ENCODE measurements at places on chromosomes 3 and 15.

DNA sequence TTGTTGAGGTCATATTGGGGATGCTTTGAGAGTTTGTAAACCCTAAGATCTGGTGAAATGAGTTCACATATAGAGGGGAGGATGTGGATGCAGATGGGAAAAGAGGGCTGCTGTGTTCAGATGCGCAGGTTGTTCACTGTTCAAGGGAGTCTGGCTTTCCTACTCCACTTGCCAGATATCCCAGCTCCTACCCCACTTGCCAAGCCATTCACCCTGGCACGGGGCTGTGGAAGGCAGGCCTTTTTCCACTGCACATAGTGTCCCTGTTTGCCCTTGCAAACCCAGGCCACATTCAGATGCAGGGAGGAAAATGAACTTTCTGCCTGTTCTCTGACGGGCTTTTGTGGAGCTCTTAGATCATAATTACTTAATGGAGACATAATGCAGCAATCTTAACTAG lies 29.0 kb downstream of the CRABP1 start:
- no peak for DNase-seq

GRCh38 chr15:54307252-54307902 lies 329.1 kb downstream of the UNC13C start:
- no peak for DNase-seq

DNA sequence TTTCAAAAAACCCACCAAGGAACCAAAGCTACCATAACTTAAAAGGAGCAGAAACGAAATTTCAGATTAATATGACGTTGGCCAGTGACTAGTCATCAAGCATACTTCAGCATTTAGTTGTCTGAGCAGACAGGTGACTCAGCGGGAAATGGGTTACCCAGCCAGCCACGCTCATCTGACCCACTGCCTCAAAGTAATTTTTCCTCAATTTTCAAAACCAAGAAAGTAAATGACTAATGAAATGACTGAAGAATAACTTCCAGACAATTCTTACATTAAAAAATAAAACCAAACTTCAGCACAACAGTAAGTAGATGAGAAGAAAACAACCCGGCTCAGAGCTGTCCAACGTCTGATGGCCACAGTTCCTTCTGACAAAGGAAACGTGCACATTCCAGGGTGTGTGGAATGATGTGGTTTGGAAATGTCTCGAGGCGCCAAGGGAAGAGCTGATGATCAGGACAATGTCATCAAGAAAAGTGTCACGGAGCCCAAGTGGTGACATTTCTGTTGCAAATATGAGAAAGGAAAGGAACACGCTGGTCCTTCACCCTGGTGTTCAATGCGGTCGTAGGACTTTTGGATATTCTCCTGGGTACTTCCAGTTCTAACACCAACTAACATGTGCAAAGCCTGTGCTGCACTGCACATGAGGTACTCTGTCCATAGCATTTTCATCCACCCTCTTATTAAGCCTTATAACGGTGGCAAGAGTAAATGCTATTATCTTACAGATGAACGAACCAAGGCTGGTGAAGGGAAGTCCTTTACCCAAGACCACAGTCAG lies 79.1 kb downstream of the FOXP1 start:
- no peak for DNase-seq

- no peak for DNase-seq
These were observed 4.4 kb downstream of the PAK6 start for GRCh38 chr15:40243126-40243810.

GRCh38 chr3:119608405-119609000 lies 10.8 kb downstream of the PLA1A start:
- DNase-seq = no peak

DNA sequence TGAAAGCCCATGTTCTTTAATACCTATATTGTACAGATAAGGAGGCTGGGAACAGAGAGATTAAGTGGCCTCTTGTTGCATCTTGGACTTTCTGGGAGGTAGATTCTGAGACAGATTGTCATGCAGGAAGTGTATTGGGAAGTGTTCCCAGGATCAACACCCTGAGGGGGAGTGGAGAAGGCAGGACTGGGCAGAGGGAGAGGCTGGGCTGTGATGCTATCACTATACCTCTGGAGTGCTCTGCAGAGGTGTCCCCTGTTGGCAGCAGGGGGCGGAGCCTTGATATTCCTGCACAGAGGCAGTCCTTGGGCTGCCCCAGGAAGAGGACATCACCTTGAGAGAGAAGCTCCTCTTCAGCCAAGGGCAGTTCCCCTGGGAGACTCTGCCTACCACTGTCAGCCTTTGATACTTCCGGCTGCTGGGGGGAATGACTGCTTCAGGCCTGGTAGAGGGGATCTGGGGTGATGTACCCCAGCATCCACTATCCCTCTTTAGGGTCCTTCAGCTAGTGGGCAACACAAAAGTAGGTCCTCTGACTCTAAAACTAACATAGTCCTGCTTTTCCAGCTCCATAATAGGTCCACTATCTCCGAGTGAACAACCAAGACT lies 97.4 kb upstream of the RNU6-1 start:
- DNase-seq = no peak

- no peak for DNase-seq
These were observed 62.3 kb downstream of the ADAMTS17 start for GRCh38 chr15:100279446-100279845.

DNA sequence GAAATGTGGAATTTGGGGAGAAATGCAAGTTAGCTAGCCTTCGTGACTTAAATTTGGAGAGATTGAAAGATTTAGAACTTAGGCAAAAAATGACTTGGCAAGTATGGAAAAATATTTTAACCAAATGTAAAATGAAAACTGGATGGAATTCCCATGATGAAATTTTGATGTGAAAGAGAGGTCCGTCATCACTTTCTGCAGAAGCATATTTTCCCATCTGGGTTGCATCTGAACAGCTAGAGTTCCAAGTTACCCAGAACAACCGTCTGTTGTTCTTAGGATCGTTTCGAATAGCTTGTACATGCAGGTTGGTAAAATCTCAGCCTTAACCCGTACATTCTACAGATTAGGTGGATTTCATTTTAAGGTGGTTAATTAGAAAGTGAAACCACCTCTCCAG lies 136.3 kb downstream of the GHSR start:
- DNase-seq = no peak

DNA sequence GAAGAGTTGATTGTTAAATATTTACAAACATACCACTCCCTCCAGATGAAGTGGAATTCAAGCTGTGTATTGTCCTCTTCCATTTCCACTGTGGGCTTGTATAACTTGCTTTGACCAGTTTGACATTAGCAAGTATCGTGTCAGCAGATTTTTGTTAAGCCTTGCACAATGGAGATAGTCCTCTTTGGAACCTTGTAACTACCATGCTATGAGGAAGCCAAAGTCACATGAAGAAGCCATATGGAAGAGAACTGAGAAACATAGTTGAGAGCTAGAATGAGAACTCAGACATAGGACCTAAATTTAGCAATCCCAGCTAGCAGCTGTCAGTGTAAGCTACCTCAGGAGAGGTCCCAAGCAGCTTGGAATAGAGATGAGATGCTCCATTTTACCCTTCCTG lies 889.2 kb downstream of the PDCD6IP start:
- no peak for DNase-seq

- no peak for DNase-seq
These were observed 30.1 kb upstream of the TIMP4 start for GRCh38 chr3:12188681-12189287.

GRCh38 chr15:60090747-60091146 lies 86.6 kb downstream of the FOXB1 start:
- DNase-seq = no peak

GRCh38 chr15:80333261-80333660 lies 70.9 kb upstream of the ARNT2 start:
- DNase-seq = no peak

- DNase-seq = peak; percentile 73
These were observed 185.1 kb downstream of the GOLGA6L6 start for GRCh38 chr15:20356444-20356910.

DNA sequence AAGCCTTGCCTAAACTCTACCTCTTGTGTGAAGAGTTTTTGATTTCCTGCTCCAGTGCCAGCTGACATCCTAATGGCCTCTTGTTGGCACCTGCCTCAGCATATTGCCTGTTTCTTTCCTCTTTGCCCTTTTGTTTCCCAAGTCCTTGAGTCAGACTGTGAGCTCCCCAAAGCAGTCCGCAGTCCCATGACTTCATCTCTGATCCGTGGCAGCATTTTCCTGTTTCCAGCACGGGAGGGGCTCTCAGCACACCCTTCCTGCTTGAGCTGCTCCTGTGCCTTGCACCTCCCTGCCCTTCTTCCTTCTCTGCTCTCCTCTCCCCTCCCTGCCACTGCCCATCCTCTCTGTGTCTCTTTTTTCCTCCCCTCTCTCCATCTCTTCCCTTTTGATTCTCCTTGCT lies 179.6 kb downstream of the EPHB1 start:
- no peak for DNase-seq

GRCh38 chr15:36359286-36359685 lies 220.1 kb upstream of the CDIN1 start:
- no peak for DNase-seq

GRCh38 chr3:47849699-47850563 lies 47.0 kb downstream of the DHX30 start:
- DNase-seq = no peak

DNA sequence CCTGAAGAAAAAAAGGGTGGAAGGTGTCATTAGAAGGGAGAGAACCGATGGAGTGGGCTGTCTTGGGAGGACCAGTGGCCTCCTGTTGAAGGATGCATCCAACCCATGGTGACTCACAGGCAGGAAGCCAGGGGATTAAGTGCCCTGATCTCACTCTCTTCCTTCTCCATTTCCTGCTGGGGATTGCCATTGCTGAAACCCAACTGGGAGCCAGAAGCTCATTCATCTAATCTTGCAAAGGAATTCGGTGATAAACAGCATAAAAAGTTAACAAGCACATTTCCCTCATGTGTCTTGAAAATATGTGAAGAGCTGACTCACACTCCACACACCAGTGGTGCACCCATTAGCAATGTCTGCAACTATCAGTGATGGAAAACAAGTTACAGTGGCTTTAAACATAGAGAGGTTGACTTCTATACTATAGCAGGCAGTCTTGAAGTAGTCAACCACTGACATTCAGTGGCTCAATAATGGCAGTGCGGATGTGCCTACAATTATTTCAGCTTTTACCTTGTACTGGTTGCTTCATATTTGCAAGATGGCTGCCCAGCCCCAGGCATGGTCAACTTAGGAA lies 12.8 kb upstream of the CSRNP1 start:
- no peak for DNase-seq

- DNase-seq = no peak
These were observed 2.6 kb upstream of the XYLB start for GRCh38 chr3:38343797-38344594.

DNA sequence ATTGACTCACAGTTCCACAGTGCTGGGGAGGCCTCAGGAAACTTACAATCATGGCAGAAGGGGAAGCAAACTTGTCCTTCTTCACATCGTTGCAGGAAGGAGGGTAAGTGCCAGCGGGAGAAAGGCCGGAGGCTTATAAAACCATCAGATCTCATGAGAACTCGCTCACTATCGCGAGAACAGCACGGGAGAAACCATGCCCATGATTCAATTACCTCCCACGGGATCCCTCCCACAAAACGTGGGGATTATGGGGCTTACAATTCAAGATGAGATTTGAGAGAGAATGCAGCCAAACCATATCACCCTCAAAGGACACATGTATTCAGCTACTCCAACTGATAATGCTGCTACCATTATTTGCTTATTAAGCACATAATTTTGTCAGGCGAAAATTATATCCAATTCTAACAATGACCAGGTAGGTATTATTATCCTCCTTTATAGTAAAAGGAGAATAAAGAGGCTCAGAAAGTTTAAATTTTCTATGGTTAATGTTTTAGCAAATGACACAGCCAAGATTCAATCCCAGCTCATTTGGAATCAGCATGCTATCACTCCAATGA lies 327.2 kb upstream of the CDIN1 start:
- no peak for DNase-seq
